ENCODE measurements at places on chromosomes 4 and X.

GRCh38 chrX:47156611-47157520 is 11.8 kb downstream of the RBM10 start:
- no peak for DNase-seq

DNA sequence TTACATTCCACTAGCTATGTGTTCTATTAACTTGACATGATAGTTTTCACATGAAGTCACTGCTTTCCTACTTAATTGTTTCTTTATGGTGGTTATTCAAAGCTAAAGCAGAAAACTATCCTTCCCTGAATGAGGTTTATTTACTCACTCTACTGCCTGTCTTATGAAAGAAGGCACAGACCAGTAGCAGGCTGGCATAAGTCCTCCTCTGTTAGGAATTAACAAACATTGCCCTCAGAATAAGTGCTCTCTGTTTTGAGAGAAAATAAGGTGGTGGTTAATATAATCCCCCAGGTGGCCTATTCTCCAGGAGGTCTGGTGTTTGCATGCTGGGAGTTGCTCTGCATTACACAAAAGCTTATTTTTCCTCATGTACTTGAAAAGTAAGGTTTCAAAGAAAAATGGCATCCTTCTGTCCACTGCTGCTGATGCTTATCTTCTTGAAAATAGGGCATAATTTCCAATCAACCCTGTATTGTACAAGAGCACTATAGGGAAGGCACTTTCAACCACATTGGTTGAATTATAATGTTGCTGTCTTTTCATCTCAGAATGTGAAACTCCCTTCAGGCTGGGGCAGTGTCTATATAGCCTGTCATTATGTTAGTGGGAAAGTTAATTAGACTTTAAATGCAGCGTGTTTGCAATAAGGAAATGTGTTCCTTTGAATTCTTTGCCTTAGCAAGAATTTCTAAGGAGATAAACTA is 119.7 kb upstream of the TBC1D9 start:
- peak; percentile 58 for DNase-seq

GRCh38 chr4:151671541-151672059 is 89.2 kb downstream of the GATB start:
- DNase-seq, result no peak

DNA sequence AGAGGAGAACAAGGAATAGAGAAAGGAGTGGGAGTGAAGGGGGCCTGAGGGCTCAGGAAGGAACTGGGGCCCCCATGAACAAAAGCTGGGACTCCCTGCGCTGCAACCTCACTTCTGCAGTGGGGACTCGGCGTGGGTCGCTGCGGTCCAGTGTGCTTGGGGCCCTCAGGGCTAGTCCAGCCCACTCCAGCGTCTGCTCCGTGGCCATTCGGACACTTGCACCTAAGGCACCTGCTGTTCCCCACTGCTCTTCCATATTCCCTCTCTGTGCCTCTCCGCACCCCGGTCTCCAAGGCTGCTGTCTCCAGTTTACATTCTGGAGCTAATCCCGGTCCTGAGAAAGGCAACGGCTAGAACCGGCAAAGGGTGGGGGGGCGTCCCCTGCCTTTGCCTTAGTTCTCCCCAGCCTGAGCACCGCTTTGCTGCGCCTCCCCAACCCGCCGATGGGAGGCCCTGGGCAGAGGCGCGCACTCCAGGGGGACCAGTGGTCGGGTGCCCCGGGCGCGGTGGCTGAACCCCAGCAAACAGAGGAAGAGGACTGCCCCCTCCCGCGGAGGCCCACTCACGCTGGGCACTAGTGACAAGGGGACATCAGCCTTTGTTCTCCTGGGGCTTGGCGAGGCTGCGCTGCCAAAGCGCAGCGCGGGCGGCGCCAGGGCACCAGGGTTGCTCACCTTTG is 327.7 kb upstream of the F9 start:
- DNase-seq, result no peak

DNA sequence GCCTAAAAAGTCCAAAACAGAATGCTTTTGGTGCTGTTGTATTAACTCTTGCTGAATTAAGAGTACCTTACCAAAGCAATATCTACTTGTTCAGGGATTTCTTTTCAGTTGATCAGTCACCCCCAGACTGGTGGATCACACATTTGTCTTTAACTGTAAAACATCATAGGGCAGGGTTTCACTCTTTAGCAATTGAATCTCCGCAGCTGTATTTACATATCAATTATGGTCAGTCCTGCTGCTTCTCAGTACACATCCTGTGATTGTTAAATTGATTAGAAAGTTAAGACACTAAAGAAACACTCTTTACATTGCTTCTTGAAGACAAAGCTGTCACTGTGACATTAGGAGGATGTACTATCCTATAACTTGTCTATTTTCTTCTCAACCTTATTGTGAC is 277.1 kb upstream of the ADGRL3 start:
- DNase-seq, result no peak

DNA sequence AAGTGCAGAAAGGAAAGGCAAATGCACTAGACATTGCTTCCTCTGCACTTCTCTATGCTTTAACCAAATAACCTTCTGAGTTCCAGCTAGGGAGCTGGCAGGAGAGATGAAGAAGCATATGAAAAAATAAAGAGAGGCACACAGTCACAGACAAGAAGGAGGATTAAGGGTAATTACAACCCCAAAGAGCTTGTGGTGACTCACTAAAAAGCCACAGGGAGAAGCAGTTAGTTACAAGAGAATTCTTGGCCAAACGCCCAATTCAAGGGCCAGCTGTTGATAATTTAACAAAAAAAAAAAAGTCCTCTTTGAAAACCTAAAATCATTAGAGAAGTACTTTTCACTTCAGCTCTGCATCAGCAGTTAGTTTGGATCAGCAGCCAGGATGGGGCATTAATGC is 478.0 kb downstream of the KCNIP4 start:
- peak; percentile 27 for DNase-seq

GRCh38 chr4:42453612-42454011 is 56.3 kb downstream of the SHISA3 start:
- DNase-seq, result no peak

- no peak for DNase-seq
These were observed 425.1 kb downstream of the PDHA2 start for GRCh38 chr4:96264941-96265463.

DNA sequence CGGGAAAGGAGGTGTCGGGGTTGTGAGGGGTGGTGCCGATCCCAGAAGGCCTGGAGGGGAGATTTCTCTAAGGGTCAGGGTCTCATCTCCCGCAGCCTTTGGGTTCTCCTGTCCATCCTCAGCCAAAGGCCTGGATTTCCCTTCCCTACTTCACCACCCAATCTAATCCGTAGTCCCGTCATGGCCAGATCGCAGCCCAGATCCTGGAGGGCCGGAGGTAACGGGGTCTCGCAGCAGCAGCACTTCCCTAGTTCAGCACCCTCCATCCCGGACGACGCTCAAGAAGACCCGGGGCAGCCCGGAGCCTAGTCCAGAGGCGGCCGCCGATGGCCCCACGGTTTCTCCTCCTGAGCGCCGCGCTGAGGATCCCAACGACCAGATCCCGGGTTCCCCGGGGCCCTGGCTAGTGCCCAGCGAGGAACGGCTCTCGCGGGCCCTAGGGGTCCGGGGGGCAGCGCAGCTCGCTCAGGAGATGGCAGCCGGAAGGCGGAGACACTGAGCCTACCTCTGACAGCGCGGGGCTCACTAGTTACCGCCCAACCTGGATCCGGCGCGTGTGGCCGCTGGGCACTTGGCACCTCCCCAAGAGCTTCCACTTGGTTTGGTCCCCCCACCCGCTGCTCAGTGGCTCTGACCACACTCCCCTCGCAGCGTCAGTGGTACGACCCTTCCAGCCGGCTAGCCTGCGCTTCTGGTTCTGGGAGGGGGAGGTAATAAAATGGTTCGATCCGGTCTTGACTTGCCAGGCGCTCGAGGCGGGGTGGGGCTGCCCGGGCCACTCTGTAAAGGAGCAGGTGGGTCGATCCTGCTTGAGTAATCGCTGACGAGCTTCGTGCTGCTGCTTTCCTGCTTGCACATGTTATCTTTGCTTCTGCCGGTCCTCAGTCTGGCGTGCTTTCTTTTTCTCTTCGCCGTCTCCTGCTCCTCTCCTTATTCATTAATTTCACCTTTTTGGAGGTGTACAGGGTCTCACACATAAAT is 3.6 kb downstream of the MAGIX start:
- DNase-seq, result peak; percentile 58

GRCh38 chr4:68905939-68906779 is 45.4 kb downstream of the UGT2A3 start:
- no peak for DNase-seq

DNA sequence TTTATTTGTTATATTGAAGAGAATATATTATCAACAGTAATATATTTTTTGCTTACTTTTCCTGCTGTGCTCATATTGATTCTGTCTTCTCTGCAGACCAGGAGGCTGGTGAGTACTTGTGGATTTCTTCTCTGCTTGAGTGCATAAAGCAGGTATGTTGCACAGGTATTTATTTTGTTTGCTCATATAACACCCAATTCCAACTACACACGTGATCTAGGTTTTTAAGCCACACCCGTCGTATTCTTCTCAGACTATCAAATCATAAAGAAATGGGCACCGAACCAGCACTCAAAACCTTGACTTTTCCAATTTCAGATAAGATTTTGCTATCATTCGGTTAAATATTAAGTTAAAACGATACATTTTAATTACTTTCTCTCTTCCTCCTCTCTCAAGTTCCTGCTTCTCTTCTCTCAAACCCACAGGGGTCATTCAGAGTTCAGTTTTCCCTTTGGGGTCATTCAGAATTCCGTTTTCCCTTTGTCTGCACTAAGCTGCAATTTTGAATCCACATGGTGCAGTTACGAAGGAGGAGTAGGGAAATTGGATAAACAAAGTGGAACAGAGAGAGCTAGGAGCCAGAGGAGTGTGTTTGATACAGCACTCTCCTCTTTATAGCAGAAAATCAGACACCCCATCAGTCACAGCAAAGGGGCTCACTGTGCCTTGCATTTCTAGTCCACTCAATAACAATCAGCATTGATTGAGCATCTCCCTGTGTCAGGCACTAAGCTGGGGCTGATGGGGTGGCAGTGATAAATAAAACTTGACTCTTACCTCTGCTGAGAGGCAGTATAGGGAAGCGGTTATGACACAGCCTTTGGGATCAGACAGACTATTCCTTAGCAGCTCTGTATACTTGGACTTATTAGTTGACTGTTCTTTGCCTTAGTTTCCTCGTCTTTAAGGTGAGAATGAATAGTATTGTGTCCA is at the start of gene ADH1C:
TSS of gene ADH1C (minus strand) at position 145 of the 936 bp plus-strand sequence. CDS start at position 74, 71 bp downstream.
- no peak for DNase-seq

GRCh38 chrX:2892816-2893215 is 36.3 kb downstream of the ARSD start:
- no peak for DNase-seq

- peak; percentile 86 for DNase-seq
These were observed 738.3 kb upstream of the FRG1 start for GRCh38 chr4:189202182-189202868.

GRCh38 chrX:122076241-122076640 is 1028.8 kb downstream of the GLUD2 start:
- DNase-seq, result no peak

GRCh38 chr4:95114521-95114920 is 356.8 kb downstream of the BMPR1B start:
- peak; percentile 10 for DNase-seq

DNA sequence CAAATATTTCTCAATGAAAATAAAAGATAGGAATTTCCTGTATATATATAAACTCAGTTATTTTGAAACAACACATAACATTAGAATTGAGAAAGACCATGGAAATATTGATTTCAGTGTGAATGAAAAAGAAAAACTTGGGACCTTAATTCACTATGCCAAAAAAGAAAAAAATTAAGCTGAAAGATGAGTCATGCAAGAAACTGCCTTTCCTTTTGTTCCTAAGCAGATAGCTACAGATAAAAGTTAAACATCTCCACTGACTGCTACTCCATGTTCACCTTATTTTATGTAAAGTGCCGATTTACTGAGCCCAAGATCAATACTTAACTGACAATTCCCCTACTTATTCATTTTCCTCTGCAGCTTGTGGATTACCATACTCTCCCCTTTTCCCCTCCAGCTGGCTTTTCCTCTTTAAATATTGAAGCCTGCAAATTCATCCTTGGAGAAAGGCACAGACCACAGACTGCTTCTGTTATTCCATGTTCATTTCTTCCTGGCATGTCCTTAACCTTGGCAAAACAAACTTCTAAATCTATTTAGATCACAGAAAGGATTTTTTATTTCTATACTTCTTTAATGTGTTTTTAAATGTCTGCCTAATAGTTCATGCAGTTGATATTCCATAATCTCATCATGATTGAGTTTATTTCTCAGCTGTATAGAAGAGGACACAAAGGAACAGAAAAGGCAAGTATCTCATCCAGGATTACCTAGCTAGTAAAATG is 40.5 kb upstream of the YTHDC1 start:
- DNase-seq, result no peak

GRCh38 chrX:14832151-14832550 is 40.7 kb downstream of the FANCB start:
- peak; percentile 74 for DNase-seq

DNA sequence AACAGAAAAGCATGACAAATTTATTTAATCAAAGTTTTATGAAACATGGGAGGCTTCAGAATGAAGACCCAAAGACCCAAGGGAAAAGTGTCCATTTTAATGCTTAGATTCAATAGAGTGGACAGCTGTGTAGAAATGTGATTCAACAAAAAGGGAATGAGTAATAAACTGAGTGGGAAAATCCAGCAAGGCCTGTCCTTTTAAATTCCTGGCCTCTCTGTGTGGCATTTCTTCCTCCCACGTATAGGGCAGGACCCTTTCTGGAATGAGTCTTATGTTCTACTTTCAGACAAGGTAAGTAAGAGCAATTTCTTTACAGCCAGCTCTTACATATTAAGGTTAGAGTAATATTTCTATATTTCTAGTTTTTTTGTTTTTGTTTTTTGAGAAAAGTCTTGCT is 14.5 kb downstream of the AASDH start:
- DNase-seq, result no peak

DNA sequence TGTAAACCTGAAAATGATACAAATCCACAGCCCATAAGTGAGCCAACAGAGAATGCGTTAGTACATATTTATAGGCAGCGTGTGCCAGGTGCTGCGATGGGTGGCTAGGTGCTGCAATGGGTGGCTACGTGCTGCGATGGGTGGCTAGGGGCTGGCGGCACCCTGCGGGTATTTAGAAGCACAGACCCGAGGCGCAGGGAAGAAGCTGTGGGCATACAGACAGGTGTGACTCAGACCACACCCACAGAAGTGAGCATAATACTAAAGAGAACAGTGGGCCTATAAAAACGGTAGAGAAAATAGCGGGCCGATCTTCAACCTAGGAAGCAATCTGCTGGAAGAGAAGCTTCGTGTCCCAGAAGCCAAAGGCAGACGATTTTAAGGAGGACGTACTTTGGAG is 81.1 kb downstream of the FAT1 start:
- no peak for DNase-seq

GRCh38 chr4:48269861-48270522 is 354 bp upstream of the TEC start:
- peak; percentile 75 for DNase-seq

- DNase-seq, result no peak
These were observed 4.3 kb downstream of the WDR44 start for GRCh38 chrX:118350221-118350620.

- peak; percentile 40 for DNase-seq
These were observed 23.8 kb upstream of the CD38 start for GRCh38 chr4:15754323-15754722.

DNA sequence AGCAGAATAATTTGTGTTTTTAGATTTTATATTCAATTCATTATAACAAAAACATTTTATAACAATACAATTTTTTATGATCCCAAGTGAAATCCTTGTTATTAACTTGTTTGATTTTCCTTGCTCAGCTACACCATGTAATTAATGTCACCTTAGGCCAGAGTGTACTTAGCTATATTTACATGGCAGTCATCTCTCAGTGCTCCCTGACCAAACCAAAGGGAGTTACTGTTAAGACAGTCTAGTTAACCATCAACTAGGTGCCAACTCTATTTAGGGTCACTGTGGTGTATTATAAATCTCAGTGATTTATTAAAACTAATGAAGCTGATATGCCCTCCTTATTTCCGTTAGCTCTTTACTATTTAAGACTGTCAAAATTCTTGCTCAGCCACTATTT is 44.4 kb downstream of the CCDC158 start:
- DNase-seq, result no peak
